SJCRH30 (cell line): ENCODE measurements at places on chromosomes 4 and X.

DNA sequence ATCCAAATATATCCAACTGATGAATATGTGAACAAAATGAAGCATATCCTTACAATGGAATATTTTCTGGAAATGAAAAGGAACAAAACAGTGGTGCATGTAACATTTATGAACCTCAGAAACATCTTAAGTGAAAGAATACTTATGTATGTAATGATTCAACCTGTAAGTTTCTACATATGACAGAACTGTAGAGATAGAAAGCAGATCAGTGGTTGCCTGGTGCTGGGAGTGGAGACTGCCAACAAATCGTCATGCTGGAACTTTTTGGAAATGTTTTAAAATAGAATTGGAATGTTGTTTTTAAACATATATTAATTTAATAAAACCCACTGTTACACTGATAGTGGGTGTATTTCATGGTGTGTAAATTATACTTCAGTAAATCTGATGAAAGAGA lies 667.5 kb downstream of the RAPGEF2 start:
- DNase-seq, result no peak

DNA sequence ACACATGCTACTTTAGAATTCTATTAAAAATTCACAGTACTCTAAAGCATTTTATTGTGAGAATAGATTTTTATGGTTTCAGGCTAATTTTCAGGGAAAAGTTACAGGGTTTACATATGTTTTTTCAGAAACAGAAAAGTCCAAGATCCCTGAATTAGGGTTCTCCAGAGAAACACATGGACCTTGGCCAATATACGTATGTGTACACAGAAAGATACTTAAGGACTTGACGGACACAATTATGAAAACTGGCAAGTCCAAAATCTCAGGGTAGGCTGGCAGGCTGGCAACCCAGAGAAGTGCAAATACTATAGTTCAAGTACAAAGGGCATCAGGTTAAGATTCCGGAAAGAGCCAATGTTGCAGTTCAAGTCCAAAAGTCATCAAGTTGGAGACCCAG lies 1897.8 kb upstream of the PCDH10 start:
- DNase-seq, result no peak

DNA sequence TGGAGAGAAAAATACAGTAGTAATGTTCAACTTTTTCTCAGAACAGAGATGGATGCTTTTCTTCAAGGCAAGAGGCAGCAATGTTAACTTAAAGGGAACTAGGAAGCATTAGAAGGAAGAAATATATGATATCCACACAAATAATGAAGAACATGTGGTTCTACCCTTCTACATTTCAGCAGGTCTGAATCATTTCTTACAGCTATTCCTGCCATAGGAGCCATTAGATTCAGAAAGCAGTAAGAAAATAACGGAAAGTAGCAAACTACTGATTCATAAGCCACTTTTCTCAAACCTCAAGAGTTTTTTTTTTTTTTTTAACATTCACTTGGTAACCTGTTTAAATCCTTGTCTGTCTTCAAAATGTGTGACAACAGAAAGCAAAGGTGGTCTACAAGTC lies 1251.6 kb upstream of the AGA start:
- no peak for DNase-seq

DNA sequence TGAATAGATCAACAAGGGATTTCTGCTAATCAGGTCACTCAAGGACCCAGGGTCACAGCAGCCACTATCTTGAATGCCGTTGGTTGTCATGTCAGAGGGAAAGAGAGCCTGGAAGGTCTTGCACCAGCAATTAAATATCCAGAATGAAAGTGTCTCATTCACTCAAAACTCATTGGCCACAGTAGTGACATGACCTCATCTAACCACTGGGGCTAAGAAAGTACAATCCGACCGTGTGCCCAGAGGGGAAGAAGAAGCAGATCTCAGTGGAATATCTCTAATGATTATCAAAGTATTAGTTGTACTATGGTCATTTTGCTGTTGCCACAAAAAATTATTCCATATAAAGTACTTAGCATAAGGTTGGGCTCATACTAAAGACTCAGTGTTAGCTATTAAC lies 210.0 kb downstream of the QDPR start:
- no peak for DNase-seq

DNA sequence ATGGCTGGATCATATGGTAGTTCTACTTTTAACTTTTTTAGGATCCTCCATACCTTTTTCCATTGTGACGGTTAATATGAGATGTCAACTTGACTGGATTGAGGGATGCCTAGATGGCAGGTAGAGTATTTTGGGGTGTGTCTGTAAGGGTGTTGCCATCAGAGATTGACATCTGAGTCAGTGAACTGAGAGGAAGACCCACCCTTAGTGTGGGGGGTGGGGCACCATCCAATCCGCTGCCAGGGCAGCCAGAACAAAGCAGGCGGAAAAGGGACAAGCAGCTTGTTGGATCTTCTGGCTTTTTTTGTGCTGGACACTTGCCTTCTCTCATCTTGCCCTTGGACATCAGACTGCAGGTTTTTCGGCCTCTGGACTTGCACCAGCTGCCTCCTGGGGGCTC lies 168.5 kb upstream of the CXCL13 start:
- DNase-seq, result no peak

- DNase-seq, result no peak
These were observed 75.1 kb downstream of the NUDT10 start for GRCh38 chrX:51407520-51408409.

- no peak for DNase-seq
These were observed 242.7 kb upstream of the WDFY3 start for GRCh38 chr4:85209161-85209560.

GRCh38 chr4:11081006-11081405 lies 347.7 kb downstream of the HS3ST1 start:
- DNase-seq, result no peak

DNA sequence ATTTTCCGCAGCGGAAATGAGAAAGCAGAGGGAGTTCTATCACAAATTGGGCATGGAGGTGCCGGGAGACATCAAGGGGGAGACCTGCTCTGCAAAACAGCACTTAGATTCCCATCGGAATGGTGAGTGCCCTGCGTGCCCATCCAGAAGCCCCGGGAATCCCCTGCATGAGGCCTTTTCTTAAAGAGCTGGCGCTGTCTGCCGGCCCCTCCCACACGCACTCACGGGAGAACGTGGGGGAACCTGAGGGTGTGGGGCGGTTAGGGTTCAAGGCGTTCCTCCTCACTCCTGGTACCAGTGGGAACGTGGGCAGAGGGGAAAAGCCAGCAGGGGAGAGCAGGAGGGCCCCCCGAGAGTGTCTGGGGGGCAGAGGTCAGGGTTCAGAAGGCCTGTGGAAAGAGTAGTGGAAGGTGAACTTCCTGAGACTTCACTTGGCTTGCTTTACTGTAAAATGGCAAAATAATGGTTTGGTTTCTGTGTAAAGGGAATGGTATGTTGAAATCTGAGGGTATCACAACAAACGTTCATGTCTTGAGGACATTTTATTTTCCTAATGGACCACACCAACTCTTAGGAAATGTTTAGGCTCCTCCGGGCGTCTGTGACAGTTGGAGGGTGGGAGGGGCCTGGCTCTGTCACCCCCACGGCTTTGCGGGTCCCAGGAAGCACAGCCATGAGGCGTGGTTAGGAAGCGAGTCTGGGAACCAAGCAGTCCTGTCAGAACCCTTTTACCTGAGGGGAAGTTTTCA lies 38.0 kb downstream of the PCGF3 start:
- no peak for DNase-seq

DNA sequence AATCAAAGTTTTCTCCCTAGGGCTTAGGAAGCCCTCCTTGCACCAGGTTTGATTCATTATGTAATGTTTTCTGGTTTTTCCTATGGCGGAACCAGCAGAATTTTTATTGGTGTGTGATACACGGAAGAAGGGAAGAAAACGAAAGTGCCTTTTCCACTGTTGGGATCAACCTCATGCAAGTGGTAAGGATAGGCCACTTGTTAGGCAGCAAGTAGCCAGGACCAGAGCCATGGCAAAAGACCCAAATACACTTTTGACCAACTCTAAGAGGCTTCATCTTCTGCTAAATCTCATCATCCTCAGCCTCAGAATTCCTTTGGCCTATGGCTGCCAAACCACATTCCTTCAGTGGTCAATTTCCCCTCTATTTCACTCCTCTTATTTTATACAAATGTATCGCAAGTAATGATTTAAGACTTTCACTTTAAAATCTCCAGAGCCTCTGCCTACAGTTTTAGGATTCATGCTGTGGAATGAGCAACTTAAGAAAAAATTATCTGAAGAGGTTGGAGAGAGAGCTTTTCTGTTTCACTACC lies 21.2 kb downstream of the PPAT start:
- no peak for DNase-seq

DNA sequence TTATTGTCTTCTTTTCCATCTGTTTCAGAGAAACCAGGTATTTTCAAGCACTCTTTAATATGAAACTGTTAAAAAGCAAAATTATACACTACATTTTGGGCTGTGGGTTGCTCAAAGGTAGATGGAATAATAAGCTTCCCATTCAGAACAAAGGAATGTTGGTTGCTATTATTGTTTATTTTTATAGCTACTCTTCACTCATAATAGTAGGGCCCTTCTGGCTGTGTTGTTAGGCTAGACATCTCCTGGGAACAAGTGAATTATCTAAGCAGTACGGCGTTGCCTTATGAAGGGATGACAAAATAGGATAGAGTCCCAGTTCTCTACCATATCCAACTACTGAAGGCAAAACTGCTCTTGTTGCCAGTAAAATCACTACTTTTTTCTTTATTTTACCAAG lies 34.2 kb downstream of the TENM3 start:
- DNase-seq, result no peak

- no peak for DNase-seq
These were observed at the start of gene POU3F4 for GRCh38 chrX:83508006-83508405. Gene POU3F4 (plus strand): TSS chrX:83508290. CDS start chrX:83508325, 35 bp downstream.
